ENCODE measurements at places on chromosomes 3 and 15.

GRCh38 chr15:39367596-39367995 lies 213.3 kb upstream of the THBS1 start:
- DNase-seq: no peak

DNA sequence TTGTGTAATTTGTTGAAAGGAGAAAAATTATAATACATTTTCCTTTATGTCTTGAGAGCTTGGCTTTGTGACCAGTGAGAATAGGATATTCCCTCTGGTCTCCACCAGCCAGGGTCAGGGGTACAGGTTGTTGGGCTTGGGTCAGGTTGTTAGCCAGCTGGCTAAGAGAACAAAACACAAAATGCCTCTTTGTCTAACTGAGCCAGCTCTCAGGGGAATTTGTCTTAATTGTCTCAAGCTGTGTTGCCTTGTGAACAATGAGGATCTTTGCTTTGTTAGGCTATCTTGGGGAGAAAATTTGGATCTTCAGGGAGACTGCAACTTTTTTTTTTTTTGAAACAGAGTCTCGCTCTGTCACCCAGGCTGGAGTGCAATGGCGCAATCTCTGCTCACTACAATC lies 17.7 kb upstream of the GK5 start:
- no peak for DNase-seq

- DNase-seq: no peak
These were observed 156.4 kb upstream of the AZI2 start for GRCh38 chr3:28504976-28505375.

DNA sequence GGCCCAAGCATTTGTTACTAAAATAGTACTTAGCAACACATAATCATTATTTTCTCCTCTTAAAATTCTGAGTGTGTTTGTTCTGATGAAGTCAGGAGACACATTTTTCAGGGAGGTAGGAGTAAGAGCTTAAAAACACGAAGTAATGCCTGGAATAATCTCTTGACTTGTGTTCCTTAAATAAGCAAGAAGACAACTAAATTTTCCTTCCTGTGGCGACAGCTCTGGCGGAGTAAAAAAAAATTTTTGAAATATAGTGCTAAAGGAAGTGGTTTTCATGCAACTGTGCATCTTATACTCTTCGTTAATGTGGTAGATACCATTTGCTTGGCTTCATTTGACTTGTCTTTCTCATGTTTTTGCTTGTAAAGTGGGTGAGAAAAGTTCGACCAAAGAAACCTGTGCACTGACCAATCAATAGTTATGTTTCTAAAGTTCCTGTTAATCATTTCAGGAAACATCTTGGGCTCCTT lies 11.1 kb upstream of the MBNL1 start:
- DNase-seq: peak; percentile 72

DNA sequence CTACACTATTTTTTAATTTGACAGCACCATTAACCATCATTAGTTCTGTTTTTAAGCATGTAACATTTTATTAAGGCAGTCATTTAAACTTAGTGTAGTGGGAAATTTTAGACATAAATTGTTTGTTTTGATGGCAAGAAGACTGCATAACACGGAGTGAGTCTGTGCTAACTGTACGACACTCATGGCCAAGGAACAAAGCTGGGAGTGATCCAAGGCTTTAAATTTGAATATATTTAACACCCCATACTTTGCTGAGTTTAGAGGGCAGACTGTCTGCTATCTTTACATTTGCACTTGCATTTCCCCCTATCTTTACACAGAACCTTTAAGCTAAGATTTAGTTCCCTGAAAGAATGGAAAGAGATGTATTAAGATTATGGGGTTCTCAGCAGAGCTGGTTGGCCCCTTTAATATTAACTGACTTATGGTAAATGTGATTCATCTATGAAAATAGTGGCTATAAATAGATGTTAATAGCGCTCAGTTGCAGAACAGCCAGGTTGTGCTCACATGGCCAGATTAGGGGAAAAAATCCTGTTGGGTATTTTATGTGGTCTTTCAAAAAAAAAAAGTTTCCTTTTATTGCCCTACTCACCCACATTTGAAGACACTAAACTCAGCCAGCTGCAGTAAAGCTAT lies 120.7 kb downstream of the CMSS1 start:
- DNase-seq: peak; percentile 34

- no peak for DNase-seq
These were observed 1312.6 kb downstream of the ROBO1 start for GRCh38 chr3:78455166-78455565.

DNA sequence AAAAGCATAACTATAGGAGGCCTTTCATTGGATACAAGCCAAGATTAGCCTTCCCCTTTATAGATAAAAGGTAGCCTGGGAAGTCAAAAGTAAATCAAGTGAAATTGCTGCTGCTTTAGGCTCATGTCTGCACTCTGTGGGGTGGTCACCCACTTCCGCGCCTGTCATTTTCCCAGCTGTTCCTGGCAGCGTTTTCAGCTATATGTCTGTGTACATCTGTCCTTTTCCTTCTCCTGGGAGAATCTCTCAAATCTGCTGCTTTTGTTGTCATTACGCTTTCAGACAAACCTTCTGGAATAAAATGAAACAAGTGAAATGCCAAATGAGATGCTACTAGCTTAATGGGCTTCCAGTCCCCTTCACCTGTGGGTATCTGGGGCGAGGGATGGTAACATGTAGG lies 211.8 kb downstream of the MCTP2 start:
- no peak for DNase-seq

- peak; percentile 50 for DNase-seq
These were observed 47.2 kb downstream of the CCDC12 start for GRCh38 chr3:46929324-46929723.

- DNase-seq: no peak
These were observed 279.8 kb downstream of the ADAMTS17 start for GRCh38 chr15:100061944-100062343.

DNA sequence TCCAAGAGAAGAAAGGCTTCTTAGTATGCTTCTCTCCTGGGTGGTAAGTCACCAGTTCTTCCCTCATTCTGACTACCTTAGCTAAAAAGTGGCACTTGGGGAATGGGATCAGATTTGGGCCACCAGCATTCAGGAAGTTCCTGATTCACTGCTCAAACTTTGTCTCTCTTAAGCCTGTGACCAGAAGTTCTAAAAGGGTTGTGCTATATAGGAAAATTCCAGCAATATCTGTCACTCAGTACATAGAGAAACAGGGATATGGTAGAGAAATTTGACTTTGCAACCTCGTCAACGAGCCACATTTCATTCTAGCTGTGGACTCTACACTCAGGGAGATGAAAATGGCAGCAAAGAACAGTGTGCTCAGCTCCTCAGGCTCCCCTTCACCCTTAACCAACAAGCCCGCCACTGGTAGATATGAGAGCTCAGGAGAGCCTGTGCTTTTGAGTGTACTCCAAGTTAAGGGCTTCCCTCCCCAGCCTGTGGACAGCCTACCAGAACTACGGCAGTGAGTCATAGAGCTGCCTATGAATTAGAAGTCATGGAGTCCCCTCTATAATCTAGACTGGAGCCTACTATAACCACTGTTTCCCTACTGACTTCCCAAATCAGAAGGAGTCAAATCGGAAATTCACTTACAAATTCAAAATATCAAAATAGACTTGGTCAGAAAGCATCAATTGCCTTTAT lies 52.6 kb upstream of the MYO5C start:
- DNase-seq: no peak

DNA sequence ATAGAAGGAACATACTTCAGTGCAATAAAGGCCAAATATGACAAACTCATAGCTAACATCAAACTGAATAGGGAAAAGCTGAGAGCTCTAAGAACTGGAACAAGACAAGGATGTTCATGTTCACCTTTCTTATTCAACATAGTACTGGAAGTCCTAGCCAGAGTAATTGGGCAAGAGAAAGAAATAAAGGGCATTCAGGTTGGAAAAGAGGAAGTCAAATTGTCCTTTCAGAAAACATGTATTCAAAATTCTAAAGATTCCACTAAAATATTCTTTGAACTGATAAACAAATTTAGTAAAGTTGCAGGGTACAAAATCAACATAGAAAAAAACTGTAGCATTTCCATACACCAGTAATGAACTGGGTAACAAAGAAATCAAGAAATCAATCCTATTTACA lies 12.2 kb upstream of the ZNF197 start:
- DNase-seq: no peak

- DNase-seq: no peak
These were observed 120.2 kb downstream of the EPHA3 start for GRCh38 chr3:89227634-89228033.

- no peak for DNase-seq
These were observed 3.7 kb upstream of the TF start for GRCh38 chr3:133742351-133743091.

DNA sequence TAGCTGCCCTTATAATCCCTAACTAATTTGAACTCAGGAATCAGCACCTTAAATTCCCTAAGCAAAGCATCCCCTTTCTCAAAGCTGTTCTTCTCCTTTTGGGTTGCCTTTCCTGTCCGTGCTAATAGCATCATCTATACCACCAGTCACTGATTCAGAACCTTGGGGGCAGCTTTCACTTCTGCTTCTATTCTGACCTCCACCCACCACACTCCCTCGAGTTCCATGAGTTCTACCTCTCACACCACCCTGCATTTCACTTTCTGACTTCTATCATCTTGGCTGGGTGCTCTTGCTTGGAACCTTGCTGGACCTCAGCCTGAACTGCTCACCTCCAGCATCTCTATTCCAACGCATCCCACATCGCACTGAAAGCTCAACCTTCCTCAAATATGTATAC lies 55.4 kb upstream of the KCNMB2 start:
- DNase-seq: no peak

- DNase-seq: no peak
These were observed 36.3 kb upstream of the BSN start for GRCh38 chr3:49518016-49518415.

GRCh38 chr3:183586477-183586876 lies 31.0 kb upstream of the KLHL6 start:
- DNase-seq: no peak

DNA sequence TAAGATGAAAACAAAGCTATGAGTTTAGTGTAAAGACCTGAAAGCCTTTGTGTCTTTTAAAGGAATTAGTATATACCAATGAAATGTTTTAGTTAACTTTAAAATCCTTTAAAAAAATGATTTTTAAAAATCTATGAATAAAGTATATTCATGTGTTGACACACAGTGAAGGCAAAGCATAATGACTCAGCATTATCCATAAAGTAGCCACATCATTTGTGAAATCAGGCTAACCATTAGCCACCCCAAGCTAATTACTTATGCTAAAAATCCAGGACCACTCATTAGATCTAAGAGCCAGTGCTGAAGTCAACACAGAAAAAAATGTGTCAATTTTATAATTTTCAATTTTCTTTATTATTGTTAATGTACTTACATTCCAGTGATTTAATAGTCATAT lies 310.2 kb downstream of the TBC1D5 start:
- peak; percentile 34 for DNase-seq
